Esophagus squamous epithelium (tissue), 5 donors: ENCODE measurements at places on chromosomes 2 and 18. TPM values are rescaled to one million over a fixed set of nuclear protein-coding genes. Genes with fewer than 3 reads are reported as not detected.

The COL4A3 gene
- total RNA-seq = 0.11 TPM

The ZSWIM2 gene
- total RNA-seq = not detected

The LRATD1 gene
- total RNA-seq = 46.3 TPM

The C2orf78 gene
- total RNA-seq = not detected

The SCN3A gene
- 0.08 TPM for total RNA-seq

GRCh38 chr2:39431592-39432316, 5.3 kb downstream of the MAP4K3 start:
- DNase-seq = no peak

- DNase-seq = no peak
These were observed 102.2 kb upstream of the XPO1 start for GRCh38 chr2:61640406-61640805.

DNA sequence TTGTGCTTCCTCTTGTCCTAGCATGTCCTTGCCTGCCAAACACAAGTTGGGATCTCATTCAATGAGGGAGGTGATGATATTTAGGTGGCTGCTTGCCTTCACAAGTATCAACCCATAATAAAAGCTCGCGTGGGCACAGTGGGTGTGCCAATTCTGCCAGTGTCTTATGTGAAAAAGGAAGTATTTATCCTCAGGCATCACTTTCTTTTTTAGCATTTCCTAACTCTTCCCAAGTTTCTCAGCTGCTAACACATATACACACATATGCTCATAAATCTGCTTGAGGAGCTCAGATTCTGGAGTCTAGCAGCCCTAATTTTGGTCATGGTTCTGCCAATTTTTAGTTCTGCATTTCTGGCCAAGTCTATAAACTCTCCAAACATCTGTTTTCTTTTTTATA, 319.5 kb upstream of the HNMT start:
- DNase-seq = no peak

DNA sequence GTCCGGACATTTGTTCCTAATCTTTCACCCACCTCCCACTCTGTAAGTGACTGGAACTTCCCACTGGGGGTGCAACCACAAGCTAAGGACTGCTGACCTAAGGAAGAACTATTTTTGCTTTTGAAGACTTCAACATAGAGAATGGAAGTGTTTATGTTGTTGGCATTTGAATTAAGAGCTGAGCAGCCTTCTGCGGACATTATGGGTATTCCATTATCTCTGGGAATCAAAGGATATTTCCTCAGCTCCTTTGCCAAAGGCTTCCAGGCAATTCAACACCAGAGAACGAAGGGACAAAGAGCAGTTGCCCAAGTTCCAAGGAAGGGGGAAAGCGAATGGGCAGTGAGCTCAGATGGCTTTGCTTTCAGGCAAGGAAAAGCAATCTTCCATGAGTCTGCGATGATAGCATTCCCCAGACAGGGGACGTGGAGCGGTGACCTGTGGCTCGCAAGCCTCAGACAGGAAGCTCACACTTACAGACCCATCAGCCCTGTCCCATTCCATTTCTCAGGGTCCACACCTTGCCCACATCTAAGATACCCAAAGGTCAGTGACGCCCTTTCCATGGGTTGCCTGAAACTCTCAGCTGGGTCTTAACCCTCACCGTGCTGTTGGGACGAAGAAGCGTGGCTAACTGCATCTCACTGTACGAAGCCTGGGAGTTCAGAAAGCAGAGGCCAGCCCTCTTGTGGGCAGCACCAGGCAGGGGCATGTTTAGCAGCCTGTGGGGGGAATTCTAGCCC, 116.8 kb downstream of the COPS8 start:
- DNase-seq = no peak

GRCh38 chr2:177545981-177546585, 153.5 kb downstream of the AGPS start:
- DNase-seq = no peak

DNA sequence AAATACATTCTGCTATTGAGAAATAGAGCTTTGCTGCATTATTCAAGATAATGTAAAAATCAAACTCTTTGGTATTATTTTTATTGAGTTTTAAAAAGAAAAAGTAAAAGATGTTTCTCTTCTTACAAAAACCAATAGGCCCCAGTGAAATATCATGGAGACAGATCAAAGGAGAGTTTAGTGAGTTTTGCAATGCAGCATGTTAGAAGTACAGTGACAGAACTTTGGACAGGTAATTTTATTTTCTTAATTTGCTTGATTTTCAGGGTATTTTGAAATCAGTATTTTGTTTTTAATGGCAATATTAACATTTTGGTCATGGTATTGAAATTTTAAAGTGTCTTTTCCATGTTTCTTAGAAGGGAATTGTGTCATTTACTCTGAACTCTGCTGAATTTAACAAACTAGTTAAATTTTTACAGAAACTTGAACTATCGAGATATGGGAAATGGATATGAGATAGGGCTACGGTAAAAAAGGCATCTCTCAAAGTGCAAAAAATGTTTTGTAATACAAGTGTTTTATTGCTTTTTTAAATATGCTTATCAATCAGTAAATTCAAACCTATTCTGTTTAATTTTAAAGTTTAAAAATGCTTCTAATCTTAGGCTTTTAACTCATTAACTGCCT, 13.8 kb downstream of the DNAJC10 start:
- DNase-seq = no peak

DNA sequence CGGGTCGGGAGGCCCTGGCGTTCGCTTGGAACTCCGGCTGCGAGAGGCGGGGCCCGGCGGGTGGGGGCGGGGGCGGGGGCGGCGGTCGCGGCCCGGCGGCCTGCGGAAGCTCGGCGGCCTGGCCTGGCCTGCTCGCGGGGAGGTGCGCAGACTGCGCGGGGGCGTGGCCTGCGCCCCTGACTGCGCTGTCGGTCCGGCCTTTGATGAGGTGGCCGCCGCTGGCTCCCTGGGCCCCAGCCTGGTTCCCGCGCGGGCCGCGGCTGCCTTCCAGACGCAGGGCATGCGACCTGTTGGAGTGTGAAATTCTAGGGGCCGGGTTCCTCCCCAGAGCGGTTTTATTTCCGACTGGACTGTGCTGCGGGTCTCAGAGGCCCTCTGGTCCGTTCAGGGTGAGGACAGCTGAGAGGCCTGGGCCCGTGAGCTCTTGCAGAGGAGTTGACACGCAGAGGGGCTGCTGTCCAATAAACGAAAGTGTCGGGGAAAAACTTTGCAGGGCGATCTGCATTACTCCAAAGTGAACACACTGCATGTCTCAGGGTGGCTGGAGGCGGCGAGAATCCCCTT, 629 bp downstream of the NRBP1 start:
- peak; percentile 12 for DNase-seq

GRCh38 chr2:86499326-86499725, 58.2 kb downstream of the KDM3A start:
- DNase-seq = no peak

DNA sequence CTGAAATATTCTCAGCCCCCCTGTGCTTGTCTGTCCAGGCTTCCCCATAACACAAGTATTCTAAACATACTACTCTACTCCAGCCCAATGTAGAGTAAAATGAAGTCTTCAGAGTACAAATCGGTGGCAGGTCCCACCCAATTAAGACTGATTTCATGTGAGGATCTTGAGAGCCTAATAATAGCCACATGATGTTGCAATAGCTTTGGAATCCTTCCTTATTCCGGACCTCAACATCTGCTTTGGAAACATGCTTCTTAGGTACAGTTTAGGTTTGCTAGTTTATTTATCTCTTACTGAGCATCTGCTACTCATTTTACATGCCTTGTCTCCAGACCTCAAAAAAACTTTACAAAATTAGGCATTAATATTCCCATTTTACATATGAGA, 207.3 kb upstream of the RAB6C start:
- no peak for DNase-seq

DNA sequence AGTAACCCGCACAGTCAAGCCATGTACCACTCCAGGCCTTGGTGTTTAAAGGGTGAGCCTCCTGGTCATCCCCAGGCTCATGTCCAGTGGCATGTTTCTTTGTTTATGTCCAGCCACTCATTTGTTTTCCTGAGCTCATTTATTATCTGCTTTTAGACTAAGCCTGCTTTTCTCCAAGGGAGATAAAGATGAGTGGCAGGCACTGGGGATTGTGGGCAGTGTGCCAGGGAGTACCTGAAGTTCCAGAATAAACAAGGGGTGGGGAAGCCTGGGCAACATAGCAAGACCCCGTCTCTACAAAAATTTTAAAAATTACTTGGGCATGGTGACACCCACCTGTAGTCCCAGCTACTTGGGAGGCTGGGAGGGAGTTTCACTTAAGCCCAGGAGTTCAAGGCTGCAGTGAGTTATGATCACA, 1.9 kb downstream of the ANXA4 start:
- DNase-seq = no peak

GRCh38 chr18:27010784-27011183, 145.3 kb upstream of the AQP4 start:
- DNase-seq = no peak

DNA sequence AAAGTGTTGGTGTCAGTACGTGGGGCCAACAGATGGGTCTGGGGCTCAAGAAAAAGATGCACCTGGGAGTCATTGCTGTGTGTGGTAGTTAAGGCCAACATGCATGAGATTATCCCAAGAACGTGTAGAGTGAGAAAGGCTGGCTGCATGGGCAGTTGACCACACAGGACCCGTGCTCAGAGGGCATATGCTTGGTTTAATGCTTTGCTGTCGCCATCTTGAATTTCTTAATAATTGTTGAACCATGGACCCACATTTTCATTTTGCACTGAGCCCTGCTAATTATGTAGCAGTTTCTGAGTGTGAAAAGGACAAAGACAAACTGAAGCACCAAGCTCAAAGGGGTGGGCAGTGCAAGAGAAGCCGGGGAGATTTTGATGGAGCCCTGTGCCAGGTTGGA, 148.1 kb downstream of the CYP26B1 start:
- DNase-seq = no peak

DNA sequence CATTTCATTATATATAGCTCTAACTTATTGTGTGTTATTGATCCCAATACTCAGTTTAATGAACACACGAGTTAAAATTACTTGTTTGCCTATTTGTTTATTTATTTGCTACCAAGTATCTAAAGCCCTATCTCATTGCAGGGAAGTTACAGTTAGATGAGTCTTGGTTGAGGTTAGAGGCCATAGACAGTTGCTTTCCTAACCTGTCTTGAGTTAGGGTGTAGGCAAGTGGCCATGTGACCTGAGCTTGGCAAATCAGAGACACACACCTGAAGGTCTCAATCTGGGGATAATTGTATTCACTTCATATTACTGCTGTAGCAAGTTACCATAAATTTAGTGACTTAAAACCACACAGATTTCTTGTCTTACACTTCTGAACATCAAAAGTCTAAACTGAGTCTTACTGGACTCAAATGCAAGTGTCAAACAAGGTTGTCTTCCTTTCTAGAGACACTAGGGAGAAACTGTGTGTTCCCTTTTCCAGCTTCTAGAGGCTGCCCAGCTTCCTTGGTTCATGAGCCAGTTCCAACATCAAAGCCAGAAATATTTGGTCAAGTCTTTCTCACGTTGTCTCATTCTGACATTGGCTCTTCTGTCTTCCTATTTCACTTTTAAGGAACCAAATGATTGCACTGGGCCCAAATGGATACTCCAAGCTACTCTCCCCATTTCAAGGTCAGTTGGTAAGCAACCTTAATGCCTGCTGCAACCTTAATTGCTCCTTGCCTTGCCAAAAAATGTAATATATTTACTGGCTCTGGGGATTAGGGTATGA, 39.7 kb downstream of the COL3A1 start:
- no peak for DNase-seq

GRCh38 chr18:59517446-59518165, 158.5 kb upstream of the LMAN1 start:
- DNase-seq = no peak

DNA sequence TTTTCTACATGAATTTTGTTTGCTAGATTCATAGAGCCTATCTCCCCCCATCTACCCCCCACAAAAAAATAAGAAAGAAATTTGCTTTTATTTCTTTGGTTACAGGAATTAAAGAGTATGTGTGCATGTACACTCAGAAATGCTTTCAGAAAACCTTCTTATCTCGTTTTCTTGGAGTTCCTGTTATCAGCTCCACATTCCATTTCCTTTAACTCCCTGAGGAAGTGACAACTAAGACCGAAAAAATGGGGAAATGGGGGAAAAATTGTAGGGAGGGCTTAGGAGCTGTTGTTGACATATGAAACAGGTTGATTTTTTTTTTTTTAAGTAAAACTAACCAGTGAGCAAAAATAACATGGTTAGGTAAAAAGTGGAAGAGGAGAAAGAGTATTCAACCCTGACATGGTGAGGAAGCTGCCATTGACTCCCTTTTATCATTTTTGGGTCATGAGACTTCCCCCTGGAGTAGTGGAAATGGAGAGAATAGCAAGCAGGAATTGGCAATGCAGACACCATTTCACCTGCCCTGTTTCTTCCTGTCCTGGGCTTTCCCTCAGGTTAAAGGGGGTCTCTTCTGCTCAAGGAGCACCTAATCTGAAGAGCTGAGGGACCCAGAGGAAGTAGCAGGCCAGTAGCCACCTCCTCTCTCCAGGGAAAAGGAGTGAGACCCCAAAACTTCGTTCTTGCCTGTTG, 93.5 kb downstream of the OSBPL6 start:
- DNase-seq = no peak

GRCh38 chr2:173432049-173432754, 77.5 kb downstream of the CDCA7 start:
- DNase-seq = no peak

- DNase-seq = no peak
These were observed 169.6 kb downstream of the FMNL2 start for GRCh38 chr2:152504618-152505017.

- no peak for DNase-seq
These were observed 450.1 kb downstream of the SLC4A3 start for GRCh38 chr2:220077488-220077887.

GRCh38 chr18:48926420-48926857, 24.3 kb downstream of the SMAD7 start:
- no peak for DNase-seq
